Lung microvascular endothelial cell (primary cell): ENCODE measurements at places on chromosomes 4 and X. TPM values are rescaled to one million over a fixed set of nuclear protein-coding genes. Genes with fewer than 3 reads are reported as not detected.
A peak's percentile ranks its signal among the peaks of the same experiment; 100 is the strongest.

GRCh38 chr4:173057901-173058300, 110.7 kb upstream of the GALNT7 start:
- peak; percentile 73 for DNase-seq

DNA sequence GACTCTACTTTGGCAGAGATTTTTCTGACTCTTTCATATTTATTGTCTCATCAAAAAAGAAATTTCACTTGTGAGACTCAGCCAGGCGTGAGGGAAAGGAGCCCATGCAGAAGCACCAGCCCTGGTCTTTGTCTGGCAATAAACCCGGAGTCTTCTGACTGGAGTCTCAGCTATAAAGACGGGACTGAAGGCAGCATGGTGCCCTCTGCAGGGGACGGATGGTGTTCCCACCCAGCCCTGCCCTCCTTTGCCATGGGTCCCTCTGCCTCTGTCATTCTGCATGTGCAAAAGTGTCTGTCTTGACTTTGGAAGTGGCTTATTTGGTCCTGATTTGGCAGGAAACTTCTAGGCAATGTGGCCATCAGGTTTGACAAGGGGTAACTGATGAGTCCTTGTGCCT, 14.2 kb downstream of the ZNF185 start:
- DNase-seq = no peak

DNA sequence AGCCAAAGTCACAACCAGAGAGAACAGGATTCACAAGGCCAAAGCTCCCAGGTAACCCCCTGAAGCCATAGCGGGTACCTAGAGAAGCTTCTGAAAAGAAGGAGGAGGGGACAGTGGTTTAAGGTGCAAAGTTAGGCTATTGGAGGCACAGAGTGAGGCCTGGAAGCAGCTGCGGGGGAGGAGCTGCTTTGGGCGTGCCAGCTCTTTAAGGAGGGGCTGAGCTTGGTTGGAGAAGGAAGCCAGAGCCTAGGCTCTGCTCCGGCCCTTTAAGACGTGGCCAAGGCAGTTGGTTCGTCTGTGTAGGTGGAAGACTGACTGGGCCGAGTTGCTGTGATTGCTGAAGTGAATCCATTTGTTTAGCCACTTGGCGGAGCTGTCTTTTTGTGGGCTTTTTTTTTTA, 1.5 kb downstream of the KLF8 start:
- DNase-seq = peak; percentile 12

DNA sequence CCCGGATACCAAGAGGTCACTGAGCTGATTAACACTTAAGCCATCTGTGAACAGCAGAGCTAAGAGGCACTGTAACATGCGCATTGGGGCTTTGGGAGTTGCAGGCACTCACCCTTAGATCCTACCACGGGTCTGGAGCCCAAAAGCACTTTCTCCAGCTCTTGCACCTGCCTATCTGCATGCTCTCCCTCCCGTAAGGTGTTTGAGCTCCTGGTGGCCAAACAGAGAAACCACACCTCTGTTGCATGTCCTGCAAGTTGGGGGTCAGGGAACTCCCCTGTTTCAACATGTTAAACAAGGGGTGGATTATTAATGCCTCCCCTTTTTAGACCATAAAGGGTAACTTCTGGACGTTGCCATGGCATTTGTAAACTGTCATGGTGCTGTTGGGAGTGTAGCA, 49.8 kb downstream of the GYPA start:
- DNase-seq = no peak

CLDN34 gene
- under 0.01 and 0.20 TPM in 2 replicates for total RNA-seq
